Mesothelial cell of epicardium (in vitro differentiated cells): ENCODE measurements at places on chromosomes 2 and 18.
A peak's percentile ranks its signal among the peaks of the same experiment; 100 is the strongest.

GRCh38 chr2:1803217-1804110, 59.1 kb upstream of the PXDN start:
- H3K4me1 ChIP-seq: peaks cover 17% of the 10 kb centered on the region
- no peaks in the 10 kb centered on the region for H3K36me3 ChIP-seq
- peaks cover 5% of the 10 kb centered on the region for H3K27me3 ChIP-seq
- no peak for DNase-seq
- H3K27ac ChIP-seq: peak overlapping the region; percentile 65
- no peak overlapping the region for H3K4me3 ChIP-seq

DNA sequence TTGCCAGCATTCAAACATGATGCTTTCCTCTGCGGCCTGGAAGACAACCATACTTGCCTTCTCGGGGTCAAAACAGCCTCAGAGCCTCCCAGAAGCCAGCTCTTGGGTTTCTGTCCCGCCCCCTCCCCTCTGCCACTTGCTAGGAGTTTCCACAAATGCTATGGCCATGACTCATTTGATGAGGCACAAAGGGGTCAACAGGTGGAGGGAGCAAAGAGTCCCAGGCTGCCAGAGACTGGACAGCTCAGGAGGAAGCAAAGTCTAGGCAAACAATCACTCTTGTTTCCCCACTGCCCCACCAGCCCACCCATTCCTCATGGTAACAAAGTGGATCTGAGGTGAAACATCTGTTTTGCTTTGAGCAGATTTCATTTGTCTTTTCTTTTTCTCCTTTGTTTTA, 551.1 kb downstream of the TNS1 start:
- no peak overlapping the region for H3K4me3 ChIP-seq
- no peaks in the 10 kb centered on the region for H3K27me3 ChIP-seq
- H3K4me1 ChIP-seq: peaks cover 15% of the 10 kb centered on the region
- no peak for DNase-seq

DNA sequence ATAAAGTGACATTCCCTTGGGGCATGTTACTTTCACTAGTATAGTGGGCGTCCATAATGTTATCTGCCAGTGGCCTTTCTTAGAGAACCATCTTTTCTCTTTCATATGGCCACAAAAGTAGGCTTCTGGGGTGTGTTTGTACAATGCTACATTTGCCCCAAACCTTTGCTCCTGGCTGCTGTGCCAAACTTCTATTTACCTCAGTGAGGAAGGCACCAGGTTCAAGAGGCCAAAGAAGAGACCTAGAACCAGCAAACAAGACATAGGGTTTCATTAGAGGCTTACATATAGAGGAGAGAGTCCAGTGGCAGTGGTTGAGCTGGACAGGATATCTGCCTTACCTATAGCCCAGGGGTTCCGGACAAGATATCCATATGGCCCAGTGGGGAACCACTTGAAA, 48.5 kb downstream of the CPO start:
- no peak overlapping the region for H3K4me3 ChIP-seq
- no peak for DNase-seq
- H3K27ac ChIP-seq: no peak overlapping the region
- H3K27me3 ChIP-seq: peaks cover 2% of the 10 kb centered on the region
- H3K4me1 ChIP-seq: peaks cover 12% of the 10 kb centered on the region
- H3K36me3 ChIP-seq: no peaks in the 10 kb centered on the region

DNA sequence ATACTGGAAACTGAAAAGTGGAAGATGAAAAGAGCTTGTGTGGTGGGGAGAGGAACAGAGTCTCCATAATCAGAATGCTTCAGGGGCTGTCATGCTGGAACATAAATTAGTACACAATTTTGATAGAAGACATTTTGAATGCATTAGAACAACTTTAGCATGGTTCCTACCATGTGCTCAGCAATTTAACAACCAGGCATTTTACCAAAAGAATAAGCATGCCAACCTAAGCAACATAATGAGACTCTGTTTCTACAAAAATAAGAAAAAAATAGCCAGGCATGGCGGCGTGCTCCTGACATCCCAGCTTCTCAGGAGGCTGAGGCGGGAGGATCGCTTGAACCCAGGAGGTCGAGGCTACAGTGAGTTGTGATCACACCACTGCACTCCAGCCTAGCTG, 40.5 kb upstream of the TMEM18 start:
- H3K4me1 ChIP-seq: no peaks in the 10 kb centered on the region
- H3K36me3 ChIP-seq: no peaks in the 10 kb centered on the region
- no peak overlapping the region for H3K4me3 ChIP-seq
- DNase-seq: no peak

DNA sequence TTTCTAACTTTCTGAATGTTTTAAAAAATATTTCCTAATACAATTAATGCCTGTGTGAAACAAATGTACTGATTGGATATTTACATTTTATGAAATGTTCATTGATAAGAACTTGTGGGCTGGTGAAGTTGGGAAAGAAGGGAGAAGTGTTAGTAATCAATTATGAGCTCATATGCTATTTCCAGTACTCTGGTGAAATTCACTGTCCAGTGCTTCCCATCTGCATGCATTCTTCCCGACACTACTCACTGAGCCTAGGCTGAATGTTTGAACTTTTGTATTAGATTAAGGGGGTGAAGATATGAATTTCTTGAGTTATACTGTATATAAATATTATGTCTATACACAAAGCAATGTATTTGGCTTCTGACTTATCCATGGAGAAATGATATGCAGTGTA, 36.0 kb downstream of the SKA1 start:
- no peaks in the 10 kb centered on the region for H3K27me3 ChIP-seq
- DNase-seq: no peak
- no peaks in the 10 kb centered on the region for H3K36me3 ChIP-seq
- no peak overlapping the region for H3K27ac ChIP-seq
- H3K4me1 ChIP-seq: peaks cover 22% of the 10 kb centered on the region
- no peak overlapping the region for H3K4me3 ChIP-seq

- H3K27ac ChIP-seq: no peak overlapping the region
- H3K4me3 ChIP-seq: no peak overlapping the region
- no peaks in the 10 kb centered on the region for H3K4me1 ChIP-seq
- no peak for DNase-seq
- no peaks in the 10 kb centered on the region for H3K27me3 ChIP-seq
These were observed 97.4 kb downstream of the EIPR1 start for GRCh38 chr2:3280197-3280596.

DNA sequence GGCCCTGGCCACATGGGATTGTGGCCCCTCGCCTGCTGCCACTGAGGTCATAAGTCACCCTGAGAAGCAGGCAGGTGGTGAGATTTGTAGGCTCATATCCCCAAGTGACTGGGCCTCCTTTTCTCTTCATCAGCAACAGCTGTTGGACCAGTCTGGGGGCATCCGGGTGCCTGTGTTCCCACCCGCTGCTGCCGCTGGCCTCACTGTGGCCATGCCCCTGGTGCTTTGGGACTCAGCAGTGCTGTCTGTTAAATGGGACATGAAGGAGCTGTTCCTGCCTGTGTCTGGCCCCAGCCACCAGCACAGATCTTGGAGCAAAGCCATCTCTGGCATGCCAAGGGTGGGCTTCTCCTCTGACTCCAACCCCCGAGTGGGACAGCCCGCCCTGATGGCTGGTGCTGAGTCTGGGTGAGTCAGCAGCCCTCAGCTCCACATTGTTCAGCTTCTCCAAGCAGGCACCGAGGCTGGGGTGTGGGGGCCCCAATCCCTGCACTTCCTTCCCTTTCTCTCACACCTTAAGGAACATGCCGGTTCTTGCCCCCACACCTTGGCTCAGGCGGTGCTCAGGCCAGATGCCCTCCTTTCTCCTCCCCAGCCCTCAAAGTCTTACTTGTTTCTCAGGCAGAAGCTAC, 207.9 kb downstream of the GLI2 start:
- no peak overlapping the region for H3K27ac ChIP-seq
- H3K36me3 ChIP-seq: peaks cover 16% of the 10 kb centered on the region
- H3K27me3 ChIP-seq: no peaks in the 10 kb centered on the region
- no peak for DNase-seq
- H3K4me3 ChIP-seq: no peak overlapping the region

DNA sequence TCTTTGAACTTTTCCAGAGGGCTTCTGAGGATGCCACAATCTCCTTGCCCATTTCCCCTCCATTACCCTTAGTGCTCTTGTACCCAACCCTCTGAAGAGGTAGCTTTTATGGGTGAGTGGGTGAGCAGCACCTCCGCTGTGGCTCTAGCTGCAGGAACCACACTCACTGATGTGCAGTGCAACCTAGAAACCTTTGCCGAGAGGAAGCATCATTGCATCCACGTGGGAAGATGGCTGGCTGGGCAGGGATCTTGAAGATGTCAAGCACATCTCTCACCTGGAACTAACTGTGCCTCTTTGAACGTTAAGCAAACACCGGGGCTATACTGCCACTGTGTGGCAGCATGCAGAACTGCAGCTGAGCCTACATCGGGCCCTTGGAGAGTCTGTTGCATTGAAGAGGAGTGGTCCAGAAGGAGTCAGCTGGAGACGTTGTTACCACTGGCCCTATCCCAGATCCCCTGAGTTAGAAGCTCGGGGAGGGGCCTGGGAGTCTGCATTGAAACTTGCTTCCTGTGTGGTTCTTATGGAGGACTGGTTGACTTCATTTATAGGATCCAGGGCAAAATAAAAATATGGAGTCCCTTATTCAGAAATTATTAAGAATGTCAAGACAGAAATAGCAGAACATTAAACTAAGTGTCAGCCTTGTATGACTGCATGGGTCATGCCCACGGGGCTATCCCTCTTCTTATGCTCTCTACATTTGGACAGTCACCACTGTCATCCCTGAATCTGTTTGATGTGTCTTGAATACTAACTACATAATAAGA, 28.7 kb downstream of the IGFBP5 start:
- no peak overlapping the region for H3K4me3 ChIP-seq
- peaks cover 6% of the 10 kb centered on the region for H3K36me3 ChIP-seq
- peak overlapping the region; percentile 62 for H3K27ac ChIP-seq
